ENCODE measurements at places on chromosomes 12 and 14.

DNA sequence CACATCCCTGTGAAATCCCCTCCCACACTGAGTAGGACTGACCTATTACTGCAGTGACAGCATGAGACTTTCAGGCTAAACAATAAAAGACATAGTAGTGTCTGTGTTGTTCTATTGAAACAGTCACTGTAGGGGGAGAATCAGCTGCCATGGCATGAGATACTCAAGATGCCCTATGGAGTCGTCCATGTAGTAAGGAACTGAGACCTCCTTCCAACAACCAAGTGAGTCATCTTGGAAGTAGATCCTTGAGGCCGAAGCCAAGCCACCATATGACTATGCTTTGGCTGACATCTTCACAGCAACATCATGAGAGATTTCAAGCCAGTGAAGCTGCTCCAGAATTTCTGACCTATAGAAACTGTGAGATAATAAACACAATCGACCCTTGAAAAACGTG, 12.1 kb upstream of the LRP6 start:
- DNase-seq: no peak

GRCh38 chr14:73168274-73168673, 32.0 kb downstream of the PSEN1 start:
- DNase-seq: no peak

- no peak for DNase-seq
Measured at GRCh38 chr12:64229240-64229639, 7.1 kb upstream of the KICS2 start.

GRCh38 chr12:40898505-40898904, 206.3 kb downstream of the CNTN1 start:
- no peak for DNase-seq

- DNase-seq: no peak
Measured at GRCh38 chr12:9115731-9116559, at the start of gene A2M. Gene A2M (minus strand): TSS chr12:9115919. CDS start chr12:9115849, 70 bp downstream.

DNA sequence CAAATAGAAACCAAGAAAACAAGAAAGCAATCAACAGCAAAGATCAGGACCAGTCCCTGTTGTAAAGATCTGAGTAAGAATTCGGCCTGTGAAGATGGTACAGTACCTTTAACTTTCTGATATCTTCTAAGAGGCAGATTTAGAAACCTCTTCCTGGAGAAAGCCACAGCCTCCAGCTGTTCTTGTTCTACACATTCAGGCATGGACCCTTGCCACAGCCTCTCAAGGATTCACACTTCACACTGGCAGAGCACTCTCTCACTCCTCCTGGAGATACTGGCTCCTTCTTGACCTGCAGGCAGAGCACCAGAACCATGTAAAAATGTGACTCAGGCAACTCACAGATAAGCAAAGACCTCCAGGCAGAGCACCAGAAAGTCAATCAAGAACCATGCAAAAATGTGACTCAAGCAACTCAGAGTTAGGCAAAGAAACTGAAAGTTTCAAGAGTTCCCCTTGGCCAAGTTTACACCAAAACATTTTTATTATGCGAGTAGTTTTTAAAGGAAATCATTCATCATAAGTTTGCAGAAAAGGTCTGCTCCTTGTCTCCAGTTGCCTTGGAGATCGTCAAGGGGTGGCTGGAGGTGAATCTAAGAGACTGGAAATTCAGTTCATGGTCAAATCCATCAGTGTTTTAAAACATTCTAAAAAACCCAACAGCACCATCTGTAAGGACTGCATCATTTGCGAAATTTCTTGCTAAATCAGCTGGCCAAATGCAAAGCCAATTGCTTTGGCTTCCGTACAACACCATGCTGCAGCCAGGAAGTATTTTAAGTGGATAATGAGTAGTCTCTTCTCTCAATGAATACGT, 119.3 kb upstream of the MDM1 start:
- no peak for DNase-seq

DNA sequence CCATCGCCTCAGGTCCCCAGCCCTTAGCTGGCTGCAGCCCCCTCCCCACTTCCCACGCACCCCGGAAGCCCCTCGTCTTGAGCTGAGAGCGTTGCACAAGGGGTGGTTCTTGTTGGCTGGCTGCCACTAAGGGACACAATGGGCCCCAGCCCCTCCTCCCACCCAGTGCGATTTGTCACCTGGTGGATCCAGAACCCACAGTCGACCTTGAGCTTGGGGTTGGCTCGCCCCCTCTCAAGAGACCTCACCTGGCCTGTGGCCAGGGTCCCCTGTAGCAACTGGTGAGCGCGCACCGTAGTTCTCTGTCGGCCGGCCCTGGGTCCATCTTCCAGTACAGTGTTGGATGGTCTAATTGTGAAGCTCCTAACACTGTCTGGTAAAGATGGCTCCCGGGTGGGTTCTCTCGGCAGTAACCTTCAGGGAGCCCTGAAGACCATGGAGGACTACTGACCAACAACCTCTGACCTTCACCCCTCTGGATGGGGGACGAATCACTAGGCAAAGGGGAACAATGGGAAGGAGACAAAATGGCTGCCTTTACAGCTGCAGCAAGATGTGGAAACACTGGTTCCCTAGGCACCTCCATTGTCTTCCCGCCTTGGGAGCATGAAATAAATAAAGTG, 6.6 kb downstream of the PHB2 start:
- DNase-seq: no peak

DNA sequence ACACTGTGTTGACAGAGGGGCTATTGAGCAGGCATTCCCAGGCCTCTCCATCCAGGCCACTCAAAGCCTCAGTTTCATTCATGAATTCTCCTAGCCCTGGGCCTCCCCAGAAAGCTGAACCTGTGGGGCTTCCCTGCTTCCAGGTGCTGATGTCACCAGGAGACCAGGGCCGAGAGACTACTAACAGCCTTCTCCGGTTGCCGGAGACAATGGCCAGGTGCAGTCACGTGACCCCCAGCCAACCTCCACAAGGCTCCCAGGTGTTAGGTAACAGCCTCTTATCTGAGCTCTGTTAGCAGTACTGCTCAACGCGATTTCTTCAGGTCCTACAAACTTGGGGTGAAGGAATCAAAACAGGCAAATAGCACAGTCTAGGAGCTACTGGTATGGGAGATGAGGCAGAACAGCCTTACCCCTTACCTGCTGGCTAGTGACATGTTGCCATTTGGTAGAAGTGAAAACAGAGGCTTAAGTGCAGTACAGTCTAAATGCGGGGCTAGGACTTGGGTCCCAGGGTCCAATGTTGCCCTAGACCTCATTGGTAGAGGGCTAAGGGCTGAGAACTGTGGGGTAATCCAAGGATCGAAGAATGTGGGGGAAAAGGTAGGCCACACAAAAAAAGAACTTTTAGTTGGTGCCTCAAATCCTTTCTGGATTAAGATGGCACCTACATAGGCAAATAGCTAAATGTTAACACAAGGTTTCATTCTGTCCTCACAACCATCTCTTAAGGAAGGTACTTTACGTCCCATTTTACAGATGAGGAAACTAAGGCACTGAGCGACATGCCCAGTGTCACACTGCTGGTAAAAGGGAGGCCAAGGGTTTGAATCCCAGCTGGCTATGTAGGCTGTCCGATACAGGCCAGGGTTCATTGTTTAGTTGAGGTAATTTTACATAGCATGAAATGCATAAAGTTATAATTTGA, 3.8 kb downstream of the CCDC88C start:
- DNase-seq: no peak

DNA sequence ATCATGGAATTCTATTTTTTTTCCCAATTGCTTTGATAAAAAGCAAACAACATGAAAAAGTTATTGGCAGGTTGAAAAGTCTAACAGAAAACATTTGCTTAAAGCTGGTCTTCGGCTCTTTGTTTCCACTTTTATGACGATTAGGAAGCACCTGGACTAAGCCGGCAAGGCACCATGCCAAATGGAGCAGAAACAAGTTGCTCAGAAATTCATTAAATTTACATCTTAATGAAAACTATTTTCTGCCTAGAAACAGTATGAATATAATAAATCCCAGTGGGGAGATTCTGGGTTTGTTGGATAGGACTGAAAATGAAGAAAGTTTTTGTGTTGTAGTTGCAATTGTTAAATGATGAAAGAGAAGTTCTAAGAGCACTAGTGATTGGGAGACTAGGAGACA, 51.4 kb upstream of the OR9K2 start:
- DNase-seq: no peak

GRCh38 chr12:116635487-116635886, 76.3 kb downstream of the MAP1LC3B2 start:
- no peak for DNase-seq

DNA sequence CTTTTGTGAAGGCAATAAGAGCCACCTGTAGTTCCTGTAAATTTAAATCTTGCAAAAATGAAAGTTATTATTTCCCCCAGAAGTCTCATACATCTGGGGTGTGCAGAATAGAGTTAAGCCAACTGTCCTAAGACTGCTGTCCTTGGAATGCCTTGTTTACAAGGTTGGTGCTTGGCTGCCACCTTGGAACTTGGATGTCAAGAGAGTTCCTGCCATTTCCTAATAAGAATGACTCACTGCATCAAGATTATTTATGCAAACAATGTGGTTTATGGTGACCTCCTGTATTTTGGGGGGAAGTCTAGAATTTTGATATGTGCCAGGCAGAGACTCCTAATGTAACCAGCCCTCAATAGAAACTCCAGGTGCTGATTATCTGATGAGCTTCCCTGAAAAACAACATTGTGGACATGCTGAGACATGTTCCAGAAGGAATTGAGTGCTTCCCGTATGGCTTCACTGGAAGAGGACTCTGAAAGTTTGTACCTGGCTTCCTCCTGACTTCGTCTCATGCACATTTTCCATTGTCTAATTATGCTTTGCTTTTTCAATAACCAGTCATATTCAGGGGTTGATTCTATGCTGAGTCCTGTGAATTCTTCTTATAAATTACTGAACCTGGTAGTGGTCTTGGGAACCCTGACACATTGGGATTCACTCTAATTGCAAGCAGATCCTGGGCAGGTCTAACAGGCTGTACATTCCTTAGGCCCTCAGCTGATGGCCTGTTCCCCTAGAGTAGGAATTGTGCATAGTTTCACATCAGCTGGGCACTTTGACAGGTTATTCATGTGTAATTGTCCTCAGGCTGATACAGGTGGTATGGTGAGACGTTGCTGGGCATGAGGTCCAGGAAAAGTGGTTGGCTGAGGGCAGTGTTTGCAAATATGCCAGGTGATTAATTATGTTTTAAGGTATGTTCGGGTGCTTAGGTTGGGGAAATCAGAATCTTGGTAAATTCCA, 1370.7 kb upstream of the TMEM132C start:
- no peak for DNase-seq

DNA sequence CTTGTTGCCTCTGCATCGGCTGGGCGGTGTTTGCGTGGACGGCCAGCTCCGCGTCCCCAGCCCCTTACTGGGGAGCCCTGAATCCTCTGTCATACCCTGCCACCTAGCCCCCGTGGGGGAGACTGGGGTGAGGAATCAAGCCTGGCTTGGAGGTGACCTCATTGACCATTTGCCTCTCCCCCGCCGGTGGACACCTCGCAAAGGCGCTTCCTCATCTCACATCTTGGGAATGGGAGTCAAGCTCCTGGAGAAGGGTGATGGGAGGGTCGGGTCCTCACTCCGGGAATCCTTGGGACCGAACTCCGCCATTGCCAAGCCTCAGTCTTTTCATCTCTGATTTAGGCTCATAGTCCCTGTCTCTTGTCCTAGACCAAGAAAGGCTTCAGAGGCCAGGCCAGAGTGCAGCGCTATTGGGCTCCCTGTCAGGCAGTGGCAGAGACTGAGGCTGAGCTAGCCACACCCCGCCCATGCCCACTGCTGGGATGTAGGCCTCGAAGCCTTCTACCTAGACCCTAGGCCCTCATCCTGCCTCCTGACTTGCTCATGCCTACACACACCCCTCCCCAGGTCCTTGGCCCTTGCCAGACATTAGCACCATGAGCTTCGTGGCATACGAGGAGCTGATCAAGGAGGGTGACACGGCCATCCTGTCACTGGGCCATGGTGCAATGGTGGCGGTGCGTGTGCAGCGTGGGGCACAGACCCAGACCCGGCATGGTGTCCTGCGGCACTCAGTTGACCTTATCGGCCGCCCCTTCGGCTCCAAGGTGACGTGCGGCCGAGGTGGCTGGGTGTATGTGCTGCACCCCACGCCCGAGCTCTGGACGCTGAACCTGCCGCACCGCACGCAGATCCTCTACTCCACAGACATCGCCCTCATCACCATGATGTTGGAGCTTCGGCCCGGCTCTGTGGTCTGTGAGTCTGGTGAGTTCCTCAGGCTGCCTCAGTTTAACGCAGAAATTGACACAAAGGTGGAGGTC, 678 bp downstream of the TRMT61A start:
- DNase-seq: no peak

- DNase-seq: no peak
Measured at GRCh38 chr12:109772622-109773321, 59.1 kb downstream of the FAM222A start.

GRCh38 chr14:52312931-52313355, 1.2 kb upstream of the PTGER2 start:
- no peak for DNase-seq

GRCh38 chr12:67299526-67299925, 30.4 kb downstream of the CAND1 start:
- DNase-seq: no peak

GRCh38 chr14:23085458-23085857, 9.5 kb downstream of the ACIN1 start:
- no peak for DNase-seq

DNA sequence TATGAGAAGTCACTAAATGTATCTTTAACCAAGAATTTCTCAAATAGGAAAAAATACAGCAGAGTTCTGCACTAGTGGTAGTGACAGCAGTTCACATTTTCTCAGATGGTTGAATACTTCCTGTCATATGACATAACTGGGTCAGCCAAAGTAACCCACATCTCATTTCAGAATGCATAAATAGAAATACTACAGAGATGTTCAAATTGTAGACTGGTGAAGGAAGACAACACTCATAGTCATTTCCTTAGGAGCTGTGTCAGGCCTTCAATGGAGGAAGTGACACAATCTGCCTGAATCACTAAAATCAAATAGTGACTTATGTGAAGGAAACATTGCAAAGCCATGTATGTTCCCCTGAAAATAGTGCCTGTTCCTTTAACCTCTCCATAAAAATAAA, 32.4 kb downstream of the FERMT2 start:
- DNase-seq: no peak

GRCh38 chr14:93725993-93726392, 62.3 kb downstream of the PRIMA1 start:
- DNase-seq: no peak

GRCh38 chr12:122006186-122006926, 15.3 kb upstream of the BCL7A start:
- no peak for DNase-seq

- peak; percentile 51 for DNase-seq
Measured at GRCh38 chr12:121038861-121039668, at the start of gene OASL. Gene OASL (minus strand): TSS chr12:121039246. CDS start chr12:121038971, 275 bp downstream.

DNA sequence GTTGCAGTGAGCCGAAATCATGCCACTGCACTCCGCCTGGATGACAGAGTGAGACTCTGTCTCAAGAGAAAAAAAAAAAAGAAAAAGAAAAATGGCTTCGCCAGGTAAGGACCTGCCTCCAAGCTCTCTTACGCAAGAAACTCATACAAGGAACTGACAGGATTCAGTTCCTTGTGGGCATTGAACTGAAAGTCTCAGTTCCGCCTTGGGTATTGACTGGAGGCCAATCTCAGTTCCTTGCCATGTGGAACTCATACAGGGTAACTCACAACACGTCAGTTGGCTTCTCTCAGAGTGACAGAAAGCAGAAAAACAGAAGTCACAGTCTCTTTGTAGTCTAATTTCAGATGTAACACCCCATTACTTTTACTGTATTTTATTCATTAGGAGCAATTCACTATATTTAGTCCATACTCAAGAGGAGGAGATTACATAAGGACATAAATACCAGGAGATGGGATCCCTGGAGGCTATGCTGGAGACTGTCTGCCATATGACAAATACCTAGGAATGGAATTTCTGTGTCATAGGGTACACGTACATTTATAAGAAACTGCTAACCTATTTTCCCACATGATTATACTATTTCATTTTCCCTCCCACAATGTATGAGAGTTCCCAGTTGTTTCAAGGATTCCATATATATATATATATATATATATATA, 11.4 kb upstream of the NOPCHAP1 start:
- no peak for DNase-seq

Measured in activated CD8-positive, alpha-beta memory T cell treated with anti-CD3 and anti-CD28 coated beads for 1 hour (primary cell).